Stimulated activated CD4-positive, alpha-beta T cell treated with anti-CD3 and anti-CD28 coated beads, Interleukin-2, amount 100 ng/mL, for 24 hours (primary cell): ENCODE measurements at places on chromosomes 16 and 17.

DNA sequence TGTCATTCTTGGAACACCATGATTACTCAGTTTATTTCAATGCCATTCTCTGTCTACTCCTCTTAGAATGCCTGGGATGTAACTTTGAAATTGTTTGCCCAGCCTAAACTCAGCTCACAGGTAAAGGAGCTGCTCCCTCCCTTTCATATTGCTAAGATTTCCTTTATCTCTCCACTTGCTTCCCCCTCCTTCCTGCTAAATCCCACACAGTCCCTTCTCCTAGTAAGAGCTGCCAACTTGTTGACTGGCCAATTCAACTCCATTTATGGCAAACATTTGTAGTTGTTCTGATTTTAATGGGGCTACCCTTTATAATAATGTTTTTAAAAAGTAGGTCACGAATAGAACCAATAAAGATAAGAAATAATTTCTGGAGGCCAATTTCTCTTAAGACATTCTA is 146.1 kb downstream of the SKAP1 start:
- DNase-seq, result no peak

- no peak for DNase-seq
These were observed 1426.5 kb downstream of the CDH11 start for GRCh38 chr16:63695347-63695746.

GRCh38 chr17:77890771-77891170 is 67.7 kb upstream of the TNRC6C start:
- no peak for DNase-seq

GRCh38 chr17:28407130-28407973 is 1.3 kb upstream of the SLC46A1 start:
- DNase-seq, result no peak

- DNase-seq, result no peak
These were observed 5.0 kb upstream of the ARHGAP27 start for GRCh38 chr17:45437465-45438283.
